ENCODE measurements at places on chromosomes 1 and 21.

DNA sequence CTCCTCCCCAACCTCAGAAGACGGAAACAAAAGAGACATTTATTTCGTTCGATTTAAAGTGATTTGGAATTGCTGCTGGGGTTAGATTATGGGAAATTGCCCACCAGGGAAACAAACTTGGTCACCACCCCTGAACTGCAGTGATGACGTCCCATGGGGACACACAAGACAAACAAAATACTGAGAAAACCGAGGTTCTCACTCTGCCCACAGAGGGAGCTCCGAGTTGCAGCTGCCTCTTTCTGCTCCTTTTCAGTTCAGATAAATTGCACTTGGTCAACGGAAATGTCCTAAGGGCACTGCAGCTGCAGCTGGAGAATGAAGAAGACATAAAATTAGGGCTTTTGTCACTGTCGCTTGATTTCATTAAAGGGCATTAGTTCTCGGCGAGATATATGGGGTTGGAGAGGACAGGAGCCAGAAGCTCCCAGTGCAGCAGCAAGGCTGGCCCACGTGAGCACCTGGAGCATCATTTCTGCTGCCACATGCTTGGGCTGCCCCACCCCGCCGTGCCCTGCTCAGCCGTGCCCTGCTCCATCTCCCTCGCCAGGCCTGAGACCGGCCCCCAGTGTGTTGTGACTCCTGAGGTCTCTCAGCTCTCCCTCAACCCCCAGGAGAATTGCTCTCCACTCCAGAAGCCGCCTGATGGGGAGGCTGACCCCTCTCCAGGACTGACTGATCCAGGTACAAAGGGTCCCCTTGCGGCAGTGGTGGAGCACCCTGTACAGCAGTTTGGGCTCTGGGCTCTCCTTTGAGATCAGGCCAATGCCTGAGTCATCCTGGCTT lies 231.7 kb upstream of the AJAP1 start:
- H3K4me3 ChIP-seq = no peak overlapping the region
- H3K4me1 ChIP-seq = peaks cover 12% of the 10 kb centered on the region
- H3K27ac ChIP-seq = no peak overlapping the region
- no peaks in the 10 kb centered on the region for H3K36me3 ChIP-seq
- no peak for DNase-seq

DNA sequence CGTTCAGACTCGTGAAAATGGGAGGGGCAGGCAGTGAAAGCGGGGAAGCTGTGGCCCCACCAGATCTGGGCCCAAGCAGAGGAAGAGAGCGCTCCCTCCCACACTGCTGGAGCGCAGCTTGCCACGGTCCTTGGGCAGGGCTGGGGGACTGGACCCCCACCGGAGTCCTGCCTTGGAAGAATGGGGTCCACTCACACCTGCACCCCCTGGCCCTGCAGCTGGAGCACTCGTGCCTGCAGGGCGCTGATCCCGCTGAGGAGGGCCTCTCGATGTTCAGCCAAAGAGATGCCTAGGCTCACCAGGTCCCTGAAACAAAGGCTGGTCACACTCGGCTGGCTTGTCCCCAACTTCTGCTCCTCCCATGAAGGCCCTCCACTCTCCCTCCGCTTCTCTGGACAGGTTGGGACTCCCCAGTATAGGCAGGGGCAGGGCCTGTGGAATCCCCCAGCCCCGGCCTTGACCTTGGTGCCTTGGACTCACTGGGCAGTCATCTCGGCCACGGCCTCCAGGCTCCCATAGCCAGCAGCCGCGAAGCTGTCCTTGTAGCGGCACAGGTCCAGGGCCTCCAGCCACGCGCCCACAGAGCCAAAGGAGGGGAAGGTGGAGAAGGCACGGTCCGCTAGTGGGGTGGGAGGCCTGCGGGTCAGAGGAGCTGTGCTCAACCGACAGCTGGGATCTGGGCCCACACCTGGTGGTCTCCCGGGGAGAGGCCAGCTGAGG lies 26.0 kb downstream of the CDCA8 start:
- DNase-seq = no peak
- H3K36me3 ChIP-seq = peaks cover 69% of the 10 kb centered on the region
- no peaks in the 10 kb centered on the region for H3K27me3 ChIP-seq
- H3K27ac ChIP-seq = no peak overlapping the region

DNA sequence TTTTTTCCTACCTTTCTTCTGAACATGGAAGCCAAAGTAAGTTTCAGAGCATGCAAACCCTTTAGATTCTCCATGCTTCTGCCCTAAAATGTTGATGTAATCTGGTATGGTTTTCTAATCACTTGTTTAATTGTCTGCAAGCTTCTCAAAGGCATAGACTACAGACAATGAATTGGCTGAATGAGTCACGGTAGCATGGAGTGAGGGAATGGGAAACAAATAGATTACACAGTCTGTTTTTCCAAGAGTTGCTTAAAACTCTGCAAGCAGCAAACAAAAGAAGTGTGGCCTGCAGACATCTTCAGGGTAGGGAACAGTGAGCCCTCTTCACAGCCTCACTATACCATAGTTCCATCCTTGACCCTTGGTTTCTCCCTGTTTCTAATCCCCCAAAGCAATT lies 326.0 kb downstream of the BARHL2 start:
- H3K27me3 ChIP-seq = no peaks in the 10 kb centered on the region
- no peak for DNase-seq
- no peak overlapping the region for H3K27ac ChIP-seq
- H3K4me1 ChIP-seq = no peaks in the 10 kb centered on the region
- H3K4me3 ChIP-seq = no peak overlapping the region

DNA sequence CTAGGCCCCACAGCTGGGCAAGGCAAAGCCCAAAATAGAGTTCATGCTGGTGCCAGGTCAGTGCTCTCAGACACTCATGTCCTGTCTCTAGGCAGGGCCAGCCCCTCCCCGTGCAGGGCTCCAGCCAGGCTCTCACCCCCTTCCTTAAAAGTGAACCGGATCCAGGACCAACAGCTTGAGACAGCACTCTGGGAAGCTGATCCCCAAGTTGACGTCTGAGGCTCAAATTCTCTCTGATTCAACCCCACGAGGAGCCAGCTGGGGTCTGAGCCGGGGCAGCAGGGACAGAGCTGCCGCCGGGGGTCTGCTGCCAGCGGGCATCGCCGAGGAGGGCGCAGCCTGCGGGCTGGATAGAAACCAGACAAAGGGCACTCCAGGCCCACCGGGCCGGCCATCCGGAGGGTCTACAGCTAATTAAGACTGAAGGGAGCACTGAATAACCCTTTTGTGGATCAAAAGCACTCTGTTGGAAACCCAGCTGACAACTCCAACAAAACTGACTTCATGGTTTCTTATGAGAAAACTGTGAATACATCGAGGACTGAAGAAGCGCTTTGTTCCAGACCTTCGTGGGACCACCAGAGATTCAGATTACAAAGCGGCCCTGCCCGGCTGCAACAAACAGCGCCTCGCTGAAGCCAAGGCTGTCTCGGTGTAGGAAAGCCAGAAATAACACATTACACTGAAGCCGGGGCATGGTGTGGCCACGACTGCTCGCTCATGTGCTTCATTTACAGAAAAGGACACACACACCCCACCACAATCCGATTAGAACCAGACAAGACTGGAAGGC lies 95.8 kb downstream of the PSMG1 start:
- H3K36me3 ChIP-seq = no peaks in the 10 kb centered on the region
- peaks cover 2% of the 10 kb centered on the region for H3K27me3 ChIP-seq
- DNase-seq = peak; percentile 78
- no peak overlapping the region for H3K4me3 ChIP-seq

DNA sequence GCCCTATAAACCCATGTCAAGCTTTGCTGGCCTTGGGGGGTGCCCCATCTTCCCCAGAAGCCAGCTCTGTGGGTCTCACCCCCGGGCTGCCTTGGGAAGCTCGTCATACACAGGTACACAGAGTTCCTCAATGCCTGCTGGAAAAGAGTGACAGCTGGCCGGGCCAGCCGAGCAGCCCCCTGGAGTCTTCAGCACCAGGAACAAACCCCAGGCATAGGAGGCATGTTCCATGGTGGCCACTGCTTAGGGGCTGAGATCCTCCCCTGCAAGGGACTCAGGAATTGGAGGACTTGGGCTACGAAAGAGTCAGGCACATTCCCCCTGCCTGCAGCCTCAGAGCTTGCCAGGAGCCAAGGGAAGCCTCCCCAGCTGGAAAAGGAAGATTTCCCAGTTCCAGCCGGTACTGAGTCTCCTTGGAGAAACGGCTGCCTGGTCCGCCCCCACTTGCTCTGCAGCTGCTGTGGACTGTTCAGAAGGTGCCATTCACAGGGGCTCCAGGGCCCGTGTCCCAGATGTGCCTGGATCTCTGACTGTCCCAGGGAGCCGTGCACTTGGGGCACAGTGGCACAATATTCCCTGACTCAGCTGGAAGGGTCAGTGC lies 89.5 kb downstream of the STUM start:
- DNase-seq = no peak
- peaks cover 54% of the 10 kb centered on the region for H3K4me1 ChIP-seq
- H3K27me3 ChIP-seq = no peaks in the 10 kb centered on the region
- no peak overlapping the region for H3K4me3 ChIP-seq
- H3K36me3 ChIP-seq = peaks cover 86% of the 10 kb centered on the region

DNA sequence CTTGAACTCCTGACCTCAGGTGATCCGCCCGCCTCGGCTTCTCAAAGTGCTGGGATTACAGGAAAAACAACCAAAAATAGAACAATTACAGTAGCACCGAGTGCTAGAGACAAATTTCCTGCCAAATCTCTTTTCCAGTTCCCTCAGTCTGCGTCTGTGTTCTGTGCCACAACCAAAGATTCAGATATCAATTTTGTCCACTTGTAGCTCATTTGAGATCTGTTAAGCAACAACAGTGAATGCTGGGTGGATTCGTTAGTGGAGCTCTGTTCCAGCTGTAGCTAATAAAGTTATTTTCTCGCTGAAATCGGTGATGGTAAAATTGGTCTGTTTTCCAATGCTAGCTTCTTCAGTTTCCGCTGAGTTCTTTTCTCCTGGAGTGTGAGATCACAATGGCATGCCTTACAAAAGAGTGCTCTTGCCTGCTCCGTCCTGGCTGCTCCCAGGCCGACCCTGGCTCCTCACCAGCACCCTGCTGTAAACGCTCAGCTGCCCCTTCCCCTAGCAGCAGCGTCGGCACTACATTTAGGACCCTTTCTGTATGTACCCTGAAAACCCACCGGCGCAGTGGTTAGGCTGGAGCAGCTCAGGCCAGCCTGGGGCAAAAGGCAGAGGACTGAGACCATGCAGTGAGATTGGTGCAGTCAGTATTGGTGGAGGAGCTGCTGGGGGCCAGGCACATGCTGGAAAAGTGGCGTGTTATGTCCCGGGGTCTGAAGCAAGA lies 395.4 kb downstream of the KIF26B start:
- H3K4me1 ChIP-seq = peaks cover 16% of the 10 kb centered on the region
- DNase-seq = no peak
- no peak overlapping the region for H3K4me3 ChIP-seq
- H3K36me3 ChIP-seq = no peaks in the 10 kb centered on the region
- H3K27me3 ChIP-seq = no peaks in the 10 kb centered on the region
- no peak overlapping the region for H3K27ac ChIP-seq

DNA sequence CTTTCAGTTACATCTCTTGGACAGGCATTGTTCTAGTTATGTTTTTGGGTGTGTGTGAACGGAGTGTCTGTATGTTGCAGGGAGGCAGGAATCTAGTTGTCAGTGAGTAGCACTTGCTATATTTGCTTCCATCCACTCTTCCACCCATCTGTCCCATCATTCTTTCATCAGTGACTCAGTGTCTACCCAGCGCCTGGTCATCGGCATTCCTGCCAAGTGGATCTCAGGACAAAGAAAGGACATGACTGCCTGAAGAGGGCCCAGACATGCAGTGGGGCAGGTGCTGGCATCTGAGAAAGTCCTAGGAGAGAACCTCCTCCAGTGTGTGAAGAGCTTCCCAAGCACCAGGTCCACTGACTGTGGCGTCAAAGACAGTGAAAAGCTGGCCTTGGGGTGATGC lies 27.3 kb upstream of the MAGOH start:
- no peak for DNase-seq
- no peaks in the 10 kb centered on the region for H3K27me3 ChIP-seq
- no peaks in the 10 kb centered on the region for H3K4me1 ChIP-seq
- peaks cover 72% of the 10 kb centered on the region for H3K36me3 ChIP-seq

DNA sequence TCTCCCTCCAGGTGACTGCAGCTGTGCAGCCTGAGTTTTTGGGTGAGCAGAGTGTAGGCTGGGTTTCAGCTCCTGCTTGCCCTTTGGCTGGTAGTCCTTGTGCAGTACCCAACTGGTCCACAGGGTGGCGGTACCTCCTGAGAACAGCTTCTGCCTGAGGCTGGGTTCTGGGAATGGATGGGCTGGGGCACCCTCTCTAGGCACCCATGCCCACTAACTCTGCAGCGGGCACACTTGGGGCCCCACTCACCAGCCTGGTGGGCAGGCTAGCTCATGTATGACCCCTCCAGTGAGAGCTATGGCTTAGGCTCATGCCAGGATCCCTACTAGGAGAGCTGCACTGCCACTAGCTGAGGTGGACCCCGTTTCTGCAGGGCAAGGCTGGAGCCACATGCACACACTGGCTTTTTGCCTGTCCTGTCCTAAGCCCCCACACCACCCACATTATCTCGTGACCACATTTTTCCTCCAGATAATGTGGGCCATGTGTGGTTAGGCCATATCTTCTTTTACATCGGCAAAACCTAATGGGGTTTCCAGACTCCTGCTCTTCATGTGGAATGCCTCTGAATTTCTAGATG lies 15.5 kb upstream of the GSTM4 start:
- peaks cover 3% of the 10 kb centered on the region for H3K27me3 ChIP-seq
- H3K4me1 ChIP-seq = peaks cover 21% of the 10 kb centered on the region
- no peak overlapping the region for H3K27ac ChIP-seq

GRCh38 chr1:93800856-93801255 lies 78.2 kb downstream of the DNTTIP2 start:
- DNase-seq = no peak
- H3K36me3 ChIP-seq = no peaks in the 10 kb centered on the region
- no peak overlapping the region for H3K27ac ChIP-seq
- no peaks in the 10 kb centered on the region for H3K4me1 ChIP-seq
- H3K27me3 ChIP-seq = peaks cover 2% of the 10 kb centered on the region

- no peak overlapping the region for H3K4me3 ChIP-seq
- DNase-seq = peak; percentile 64
- H3K27ac ChIP-seq = no peak overlapping the region
- H3K27me3 ChIP-seq = peaks cover 9% of the 10 kb centered on the region
These were observed 150.0 kb downstream of the CASZ1 start for GRCh38 chr1:10646347-10646861.

DNA sequence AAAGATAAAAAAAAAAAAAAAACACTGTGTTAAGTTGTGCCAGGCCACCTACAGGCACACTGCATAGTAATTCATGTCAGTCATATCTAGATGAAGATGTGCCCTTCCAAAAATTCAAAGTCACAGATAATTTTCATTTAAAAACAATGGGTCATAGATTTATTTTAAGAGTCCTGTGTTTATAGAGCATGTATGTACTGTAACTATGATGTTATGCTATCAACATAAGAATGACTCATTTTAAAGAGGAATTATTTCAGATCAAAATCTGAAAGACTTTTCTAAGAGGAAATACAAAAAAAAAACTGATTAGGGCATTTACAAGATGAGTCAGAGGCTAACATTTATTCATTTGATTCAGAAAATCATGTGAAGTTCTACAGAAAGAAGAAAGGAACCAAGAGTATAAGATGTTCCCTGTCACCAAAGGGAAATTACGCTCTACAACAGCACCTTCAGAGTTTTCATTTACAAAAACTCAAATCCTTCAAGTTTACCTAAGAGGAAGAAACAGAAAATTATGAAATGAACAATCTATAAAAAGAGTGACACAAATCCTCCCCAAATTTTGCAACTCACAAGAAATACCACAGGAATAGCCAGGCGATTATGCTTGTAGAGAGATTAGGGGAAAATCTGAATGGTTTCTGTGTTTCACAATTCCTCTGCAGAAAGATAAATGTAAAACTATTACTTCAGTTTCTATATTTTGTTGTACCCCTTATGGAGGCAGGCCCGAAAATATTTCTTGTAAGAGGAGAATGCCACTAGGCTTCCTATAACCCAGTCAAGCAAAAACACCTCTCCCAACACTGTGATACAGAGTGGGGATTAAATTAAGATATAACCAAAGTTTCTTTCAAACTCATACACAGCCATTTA lies 13.8 kb downstream of the TP53BP2 start:
- H3K27ac ChIP-seq = no peak overlapping the region
- no peaks in the 10 kb centered on the region for H3K36me3 ChIP-seq
- no peak overlapping the region for H3K4me3 ChIP-seq
- H3K4me1 ChIP-seq = no peaks in the 10 kb centered on the region
- H3K27me3 ChIP-seq = no peaks in the 10 kb centered on the region
- DNase-seq = no peak
